Stimulated activated CD4-positive, alpha-beta T cell treated with anti-CD3 and anti-CD28 coated beads, Interleukin-4, amount 100 ng/mL, for 48 hours (primary cell): ENCODE measurements at places on chromosomes 1 and 21.

GRCh38 chr1:87132284-87132870 lies 196.3 kb upstream of the LMO4 start:
- DNase-seq = no peak

- no peak for DNase-seq
Observed at GRCh38 chr1:209260136-209260535, 323.4 kb upstream of the CAMK1G start.

- DNase-seq = no peak
Observed at GRCh38 chr1:245877976-245878375, 629.1 kb downstream of the SMYD3 start.

DNA sequence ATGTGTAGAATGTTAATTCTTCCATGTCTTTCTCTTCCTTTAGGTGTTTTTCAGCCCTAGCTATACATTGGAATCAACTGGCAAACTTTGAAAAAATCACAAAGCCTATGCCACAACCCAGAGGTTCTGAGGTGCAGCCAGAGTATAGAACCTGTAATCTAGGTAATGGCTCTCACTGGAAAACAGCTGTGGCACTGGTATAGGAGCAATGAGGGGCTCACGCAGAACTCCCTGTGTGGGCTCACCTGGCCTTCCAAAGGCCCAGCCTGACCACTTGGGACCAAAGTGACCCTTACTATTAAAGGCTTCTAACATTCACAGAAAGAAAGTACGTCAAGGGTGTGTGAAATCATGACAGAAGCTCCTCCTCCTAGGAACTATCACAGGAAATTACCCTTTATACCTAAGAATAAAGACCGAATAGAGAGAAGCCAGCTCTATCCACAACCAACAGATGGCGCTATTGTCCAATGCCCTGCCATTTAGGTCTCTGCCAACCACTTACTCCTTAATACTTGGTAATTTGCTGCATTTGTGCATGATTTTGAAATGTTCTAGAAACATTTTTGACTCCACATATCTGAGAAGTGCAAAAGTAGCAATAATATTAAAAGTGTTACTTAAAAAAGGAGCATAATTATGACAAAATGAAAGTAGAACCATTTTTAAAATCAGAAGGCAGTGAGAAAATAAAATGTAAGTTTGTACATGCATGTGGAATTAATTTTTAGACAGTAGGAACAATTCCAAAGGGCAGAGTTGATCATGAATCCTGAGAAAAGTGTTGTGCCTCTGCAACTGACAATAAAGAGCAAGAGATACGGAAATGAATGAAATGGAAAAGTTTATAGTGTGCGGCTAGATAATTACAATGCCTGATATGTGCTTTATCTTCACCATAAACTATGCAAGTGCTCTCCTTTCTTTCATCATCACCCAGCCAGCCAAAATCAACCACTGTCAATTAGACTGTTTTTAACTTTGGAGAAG lies 93.1 kb upstream of the HAO2 start:
- peak; percentile 20 for DNase-seq

DNA sequence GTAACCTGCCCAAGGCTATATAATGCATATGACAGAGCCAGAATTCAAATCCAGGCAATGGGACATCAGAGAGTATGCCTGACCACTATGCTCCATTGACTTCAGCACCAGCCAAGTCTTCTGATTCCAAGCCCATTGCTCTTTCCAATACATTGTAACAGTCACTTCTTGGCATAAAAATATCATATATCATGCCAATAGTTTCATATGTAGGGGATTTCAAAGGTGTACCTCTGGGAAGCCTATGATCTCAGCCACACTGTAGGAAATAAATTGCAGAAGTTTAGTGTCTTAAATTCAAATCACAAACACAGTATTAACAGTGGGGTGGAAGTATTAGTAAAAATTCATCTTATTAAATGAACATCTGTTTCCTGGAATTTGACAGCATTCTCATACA lies 30.0 kb upstream of the ROR1 start:
- DNase-seq = no peak

DNA sequence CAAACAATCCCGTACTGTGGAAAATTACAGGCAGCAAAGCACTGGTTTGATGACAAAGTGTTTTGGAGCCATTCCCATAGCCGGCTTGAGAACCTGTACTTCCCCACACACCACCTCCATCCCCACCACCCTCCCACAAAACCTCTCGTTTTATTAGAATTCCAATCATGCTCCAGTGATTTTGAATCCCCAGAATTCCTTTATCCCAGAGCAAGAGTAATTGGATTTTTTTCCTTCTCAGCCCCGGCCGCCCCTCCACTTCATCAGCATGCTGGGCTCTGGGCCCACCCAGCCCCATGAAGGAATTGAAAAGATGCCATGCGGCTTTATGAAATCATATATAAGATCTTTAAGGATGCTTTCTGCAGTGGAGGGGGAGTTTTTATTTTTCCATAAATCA lies 136.6 kb downstream of the OMA1 start:
- DNase-seq = no peak

DNA sequence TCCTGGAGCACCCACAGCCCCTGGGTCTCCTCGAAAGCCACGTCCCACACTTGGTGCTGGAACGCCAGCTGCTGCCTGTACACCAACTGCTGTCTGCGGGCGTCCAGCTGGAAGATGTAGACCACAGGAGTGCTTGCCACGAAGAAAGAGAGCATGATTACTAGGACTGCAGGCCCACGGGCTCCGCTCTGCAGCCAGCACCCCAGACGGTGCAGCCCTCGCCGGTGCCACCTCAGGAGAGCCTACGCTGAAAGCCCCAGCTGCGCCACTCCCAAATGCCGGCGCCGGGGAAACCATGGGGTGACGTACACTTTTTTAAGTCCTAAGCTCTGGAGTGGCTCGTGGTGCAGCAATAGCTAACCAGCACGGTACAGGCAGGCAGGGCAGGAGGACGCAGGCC lies 25.7 kb downstream of the WDR4 start:
- no peak for DNase-seq

- no peak for DNase-seq
Observed at GRCh38 chr1:4693891-4694290, 39.5 kb downstream of the AJAP1 start.

- DNase-seq = no peak
Observed at GRCh38 chr1:115295904-115296696, 41.9 kb downstream of the NGF start.

GRCh38 chr1:40058453-40059337 lies 18.2 kb downstream of the CAP1 start:
- no peak for DNase-seq
